ENCODE measurements at places on chromosomes 7 and 10.

DNA sequence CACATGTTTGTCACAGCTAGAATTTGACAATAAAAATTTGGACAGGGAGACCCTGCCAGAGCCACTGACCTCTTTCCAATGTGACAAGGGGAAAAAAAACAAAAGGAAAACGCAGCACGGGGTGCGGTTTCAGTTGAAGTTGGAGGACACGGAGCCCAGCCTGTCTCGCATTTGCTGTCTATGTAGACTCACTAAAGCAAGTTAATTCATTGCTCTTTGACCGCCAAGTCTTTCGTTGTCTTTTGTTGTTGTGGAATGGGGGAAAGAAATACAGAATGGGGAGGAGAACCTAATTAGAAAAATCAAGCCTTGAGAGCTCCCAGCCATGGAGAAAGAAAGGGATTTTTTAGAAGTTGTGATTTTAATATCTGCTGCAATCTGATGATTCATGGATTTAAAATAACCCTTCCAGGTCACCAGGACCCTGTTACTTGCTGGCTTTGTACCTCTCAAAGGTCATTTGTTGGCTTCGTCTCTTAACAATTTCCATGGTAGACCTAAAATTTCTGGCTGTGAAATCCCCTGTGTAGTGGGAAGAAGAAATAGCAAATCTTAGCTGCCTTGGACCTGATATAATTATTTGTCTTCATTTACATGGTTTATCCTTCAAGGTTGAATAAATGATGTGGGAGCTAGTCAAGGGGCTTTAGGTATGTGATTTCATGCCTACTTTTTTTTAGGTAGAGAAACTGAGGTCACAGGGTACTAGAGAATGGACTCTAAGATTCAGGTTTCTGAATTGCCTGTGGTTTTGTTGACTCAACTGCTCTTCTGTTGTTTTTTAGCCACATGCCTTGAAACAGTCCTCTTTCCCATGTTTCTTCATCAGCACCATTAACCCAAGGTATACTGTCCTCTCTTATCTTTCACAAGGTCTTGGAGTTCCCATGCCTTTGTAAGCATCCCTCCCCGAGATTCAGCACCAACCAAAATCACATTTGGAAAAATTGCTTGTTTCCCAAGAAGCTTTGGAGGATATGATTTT is 78.7 kb downstream of the TCF7L2 start:
- no peak for DNase-seq

- no peak for DNase-seq
These were observed 70.2 kb downstream of the PRTFDC1 start for GRCh38 chr10:24882047-24882698.

DNA sequence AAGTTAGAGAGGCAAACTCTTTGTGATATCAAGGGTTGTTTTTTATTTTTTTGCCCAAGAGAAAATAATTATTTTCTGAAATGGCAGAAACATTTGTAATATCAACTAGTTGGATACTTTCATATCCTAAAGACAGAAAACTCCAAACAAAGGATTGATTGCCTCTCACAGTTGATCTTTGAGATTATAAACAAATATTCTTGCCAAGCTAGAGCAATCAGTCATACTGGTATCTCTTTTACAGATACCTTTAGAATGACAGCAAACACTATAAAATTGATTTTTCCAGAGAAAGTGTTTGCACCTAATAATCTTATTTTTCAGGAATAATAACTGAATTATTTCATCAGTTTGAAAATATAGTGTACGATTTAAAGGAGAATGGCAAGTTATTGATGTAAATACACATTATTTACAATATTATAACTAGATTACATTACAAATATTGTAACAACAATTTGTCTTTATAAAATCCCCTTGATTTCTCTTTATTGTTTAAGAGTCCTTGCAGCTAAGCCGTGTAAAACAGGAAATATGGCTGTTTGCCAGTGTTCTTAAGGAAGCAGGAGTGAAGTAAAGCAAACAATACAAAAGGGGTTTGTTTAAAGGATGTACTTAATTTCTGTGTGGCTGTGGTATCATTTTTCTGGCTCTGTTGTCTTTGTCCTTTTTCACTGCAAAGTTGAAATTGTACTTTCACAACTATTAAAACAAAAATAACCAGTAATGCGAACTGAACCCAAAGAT is 58.4 kb downstream of the MAPK8 start:
- DNase-seq: no peak

DNA sequence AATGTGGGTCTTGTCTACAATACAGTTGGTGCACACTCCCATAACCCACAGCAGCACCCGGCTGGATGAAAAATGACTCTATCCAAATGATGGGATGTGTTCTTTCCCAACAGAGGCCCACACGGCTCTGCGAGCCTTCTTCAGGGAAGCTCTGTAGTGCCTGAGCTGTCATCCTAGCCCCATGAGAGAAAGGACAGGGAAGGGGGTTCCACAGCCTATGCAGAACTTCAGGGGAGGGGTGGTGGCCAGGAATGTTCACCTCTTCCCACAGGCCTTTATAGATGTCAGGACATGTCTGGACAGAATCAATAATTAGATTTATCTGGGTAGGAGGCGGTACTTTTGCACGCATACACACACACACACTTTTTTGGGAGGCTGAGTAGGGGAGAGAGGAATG is 109.0 kb downstream of the JCAD start:
- DNase-seq: no peak

- no peak for DNase-seq
These were observed 66.9 kb upstream of the FHIP2A start for GRCh38 chr10:114754445-114755320.

DNA sequence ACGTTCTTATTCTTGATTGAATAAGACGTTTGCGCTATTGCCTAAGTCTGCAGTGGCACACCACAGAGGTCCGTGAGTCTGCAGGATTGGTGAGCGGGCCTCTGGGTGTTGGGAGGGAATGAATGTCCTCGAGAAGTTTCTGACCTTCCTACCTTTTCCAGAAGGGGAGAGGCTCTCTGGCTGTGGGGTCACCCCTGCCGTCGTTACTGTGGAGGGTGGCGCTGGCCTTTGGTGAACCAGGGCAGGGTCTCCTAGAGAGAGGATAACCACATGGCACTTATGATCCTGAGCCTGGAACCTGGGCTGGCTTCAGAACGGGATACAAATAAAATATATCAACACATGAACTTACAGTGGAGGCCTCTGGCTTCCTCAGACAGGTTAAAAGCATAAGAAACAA is 13.8 kb downstream of the IL15RA start:
- DNase-seq: no peak

DNA sequence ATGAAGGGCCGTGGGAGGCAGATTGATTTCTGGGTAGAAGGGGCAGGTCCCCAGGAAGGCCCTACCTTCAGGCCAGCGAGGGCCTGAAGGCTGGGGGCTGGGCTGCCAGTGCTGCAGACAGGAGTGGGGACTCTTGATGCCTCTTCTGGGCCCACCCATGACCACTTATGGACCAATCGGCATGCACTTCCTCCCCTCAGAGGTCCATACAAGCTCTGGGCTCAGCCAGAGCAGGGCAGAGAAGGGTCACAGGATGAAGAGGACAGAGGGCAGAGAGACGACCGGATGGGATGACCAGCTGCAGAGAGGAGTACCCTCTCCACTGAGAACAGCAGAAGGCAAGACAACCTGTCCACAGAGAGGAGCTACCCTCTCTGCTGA is 120.1 kb downstream of the DYNC2I1 start:
- no peak for DNase-seq

- DNase-seq: no peak
These were observed 26.9 kb downstream of the PAXIP1 start for GRCh38 chr7:154975984-154976383.

DNA sequence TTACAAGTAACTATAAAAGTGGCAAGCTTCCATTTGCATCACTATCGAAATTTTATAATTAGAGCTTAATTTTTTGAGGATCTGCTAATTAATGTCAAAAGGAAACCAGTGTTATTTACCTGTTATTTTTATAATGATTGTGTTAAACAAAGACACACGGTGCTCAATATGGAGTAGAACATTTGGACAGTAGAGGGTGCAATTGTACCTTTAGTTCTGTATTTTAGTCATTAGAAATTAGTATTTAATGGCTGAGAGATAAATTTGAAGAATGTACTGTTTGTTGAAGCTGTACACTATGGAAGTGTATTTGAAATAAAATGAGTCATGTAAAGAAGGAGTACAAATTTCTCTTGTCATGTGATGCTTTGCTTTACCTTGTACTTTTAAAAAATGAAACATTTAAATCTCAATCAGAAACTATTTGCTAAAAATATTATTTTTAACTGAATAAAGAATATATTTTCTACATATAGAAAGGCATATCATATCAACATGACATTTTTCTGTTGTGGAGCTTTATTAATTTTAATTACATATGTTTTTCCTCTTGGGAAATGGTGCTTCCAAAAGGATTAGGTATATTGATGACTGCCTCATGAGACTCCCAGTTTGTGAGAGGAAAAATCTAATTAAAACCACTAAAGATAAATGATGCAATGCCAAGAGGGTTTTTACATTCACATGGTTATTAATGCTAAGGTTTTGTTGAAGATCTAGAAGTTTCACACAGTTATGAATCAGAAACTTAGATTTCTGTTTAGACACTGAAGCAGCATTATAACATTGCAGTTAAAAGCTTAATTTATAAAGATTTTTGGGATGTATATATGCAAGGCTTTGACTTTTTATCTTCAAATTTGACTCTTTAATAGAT is 10.4 kb upstream of the PRKG1 start:
- no peak for DNase-seq

GRCh38 chr7:105590793-105591192 is 9.5 kb upstream of the EFCAB10 start:
- no peak for DNase-seq

DNA sequence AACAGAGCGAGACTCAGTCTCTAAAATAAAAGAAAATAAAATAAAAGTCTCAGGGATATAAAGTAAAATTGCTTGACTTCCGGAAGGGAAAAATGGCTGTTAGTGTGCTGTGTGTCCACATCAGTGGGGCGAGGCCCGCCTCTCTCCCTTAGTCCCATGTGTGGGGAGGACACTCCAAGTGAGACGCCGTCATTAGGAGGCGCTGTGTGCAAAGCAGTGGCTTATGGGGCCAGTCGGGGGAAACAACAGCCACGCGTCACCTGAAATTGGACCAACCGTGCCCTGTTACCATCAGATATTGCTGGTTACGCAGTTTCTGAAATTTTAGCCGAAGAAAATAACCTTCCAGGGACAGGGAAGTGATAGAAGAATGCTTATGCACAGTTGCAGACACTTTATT is 15.8 kb downstream of the SFXN4 start:
- DNase-seq: no peak

- peak; percentile 95 for DNase-seq
These were observed 154.2 kb downstream of the SEMA3A start for GRCh38 chr7:84040355-84040754.

GRCh38 chr10:103466734-103467133 is 8.0 kb upstream of the CALHM1 start:
- no peak for DNase-seq

DNA sequence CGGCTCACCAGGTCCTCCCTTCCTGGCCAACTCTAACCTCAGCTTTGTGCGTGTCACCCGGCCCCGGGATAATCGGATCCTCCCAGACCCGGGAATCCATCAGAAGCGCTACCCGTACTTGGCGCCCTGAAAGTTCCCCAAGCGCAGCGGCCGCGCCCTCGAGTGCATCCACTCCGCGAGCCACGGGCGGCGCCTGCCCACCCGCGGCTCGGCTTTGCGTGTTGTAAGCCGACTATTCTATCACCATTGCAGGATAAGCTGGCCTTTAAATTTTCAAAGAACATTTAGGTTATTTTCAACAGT is 35.7 kb upstream of the EBLN1 start:
- DNase-seq: no peak

DNA sequence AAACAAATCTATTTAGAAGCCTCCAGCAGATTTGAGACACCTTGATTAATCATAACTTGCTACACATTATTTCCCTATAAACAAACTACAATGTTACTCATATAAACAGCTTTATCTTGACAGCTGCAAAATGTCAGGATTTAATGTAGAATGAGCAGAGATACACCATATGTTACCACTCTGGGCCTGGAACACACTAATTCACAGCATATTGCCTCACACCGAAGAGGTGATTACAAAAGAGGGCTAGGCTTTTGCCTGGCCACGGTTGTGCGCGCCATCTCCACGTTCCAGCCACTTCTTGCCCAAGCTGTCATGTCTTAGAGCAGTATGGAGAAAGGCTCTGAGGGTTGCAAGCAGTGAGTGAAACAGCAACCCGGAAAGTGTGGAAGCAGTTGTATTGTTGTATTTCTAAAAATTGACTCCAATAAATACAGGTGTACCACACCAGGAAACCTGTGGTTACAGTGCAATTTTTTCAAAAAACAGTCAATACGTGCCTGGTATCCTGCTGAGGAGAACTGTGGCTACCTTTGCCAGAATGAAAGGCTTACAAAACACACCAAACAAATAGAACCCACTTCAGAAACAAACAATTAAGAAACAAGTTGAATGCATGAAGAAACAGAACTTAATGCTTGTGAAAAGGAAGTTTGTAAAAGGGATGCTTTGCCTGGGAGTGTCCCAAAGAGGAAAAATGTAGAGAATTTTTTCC is 498.1 kb downstream of the PLXNA4 start:
- no peak for DNase-seq

DNA sequence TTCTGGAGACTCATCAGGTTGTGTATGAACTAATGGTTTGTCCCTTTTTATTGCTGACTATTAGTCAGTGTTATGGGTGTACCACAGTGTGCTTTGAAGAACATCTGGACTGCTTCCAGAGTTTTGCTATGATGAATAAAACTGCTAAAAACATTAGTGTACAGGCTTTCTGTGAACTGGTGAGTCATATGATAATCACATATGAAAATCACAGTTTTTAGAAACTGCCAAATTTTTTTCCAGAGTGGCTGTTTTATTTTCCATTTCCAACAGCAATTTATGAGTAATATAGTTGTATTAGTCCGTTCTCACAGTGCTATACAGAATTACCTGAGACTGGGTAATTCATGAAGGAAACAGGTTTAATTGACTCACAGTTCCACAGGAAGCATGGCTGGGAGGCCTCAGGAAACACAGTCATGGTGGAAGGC is 281.2 kb upstream of the VSTM2A start:
- DNase-seq: no peak

All from NCI-H2081 treated with DMSO at 0.1 percent for 48 hours (cell line).